ENCODE measurements at places on chromosomes 5 and 9.
A peak's percentile ranks its signal among the peaks of the same experiment; 100 is the strongest.

DNA sequence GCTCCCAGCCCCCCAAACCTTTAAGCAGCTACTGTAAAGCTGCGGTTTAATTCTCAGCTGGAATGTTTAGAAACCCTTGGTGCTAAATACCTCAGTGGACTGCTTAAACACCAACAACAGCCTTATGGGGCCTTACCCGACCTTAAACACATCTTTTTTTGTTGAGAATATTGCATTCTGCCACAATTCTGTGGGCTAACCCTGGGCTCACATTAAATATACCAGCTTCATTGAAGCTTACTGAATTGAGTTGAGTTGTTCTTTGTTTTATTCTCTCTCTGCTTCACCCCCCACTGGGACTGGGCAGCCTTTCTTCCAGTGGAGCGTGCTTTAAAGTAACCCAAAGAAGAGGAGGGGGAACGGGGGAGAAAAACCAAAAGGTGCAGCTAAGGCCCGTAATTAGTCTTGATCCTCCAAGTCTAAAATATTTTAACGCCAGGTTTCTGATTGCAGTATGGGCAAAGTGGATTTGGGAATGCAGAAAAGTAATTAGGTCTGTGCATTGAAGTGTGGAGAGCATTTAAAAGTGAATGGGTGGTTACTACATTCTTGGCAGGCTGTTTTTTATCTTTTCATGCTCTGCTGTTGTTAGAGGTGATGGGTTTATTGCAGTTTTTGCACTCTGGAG, 281.2 kb downstream of the NR2F1-AS1 start:
- no peak for DNase-seq

DNA sequence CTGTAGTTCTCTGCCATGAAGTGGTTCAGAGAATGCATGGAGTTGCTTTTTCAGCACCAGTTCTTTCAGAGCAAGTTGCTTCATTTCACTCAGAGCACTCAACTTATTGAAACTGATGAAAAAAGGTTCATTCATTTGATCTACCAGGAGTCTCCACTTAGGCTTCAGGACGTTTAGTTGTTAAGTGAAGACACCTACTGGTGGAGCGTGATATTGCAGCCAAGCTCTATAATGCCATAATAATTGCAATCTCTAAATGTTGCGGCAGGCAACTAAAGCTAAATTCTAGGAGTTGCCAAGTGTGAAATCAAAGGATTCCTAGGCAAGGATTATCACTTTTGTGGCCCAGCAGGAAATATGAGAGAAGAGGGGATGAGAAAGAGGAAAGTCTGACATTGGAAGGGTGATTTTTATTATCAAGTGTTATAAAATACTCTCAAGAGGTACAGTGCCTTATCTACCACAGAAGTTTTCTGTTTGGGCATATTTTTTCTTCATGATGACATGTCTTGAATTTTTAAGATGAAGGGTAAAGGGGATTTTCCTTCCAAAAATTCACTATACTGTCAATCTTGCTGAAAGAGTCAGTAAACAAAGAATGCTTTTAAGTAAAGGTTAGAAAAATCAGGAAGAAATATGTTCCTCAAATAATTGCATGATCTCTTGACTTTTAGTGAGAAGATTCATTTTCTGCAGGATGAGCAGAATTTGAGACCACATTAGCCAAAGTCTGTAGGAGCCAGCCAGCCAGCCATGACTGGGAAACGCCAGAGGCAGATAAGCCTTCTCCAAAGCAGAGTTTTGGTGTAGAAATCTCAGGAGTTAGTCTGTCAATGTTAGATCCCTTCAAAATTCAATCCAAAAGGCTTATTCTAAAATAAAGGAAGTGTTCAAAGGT, 83.4 kb downstream of the SH3PXD2B start:
- peak; percentile 10 for DNase-seq

DNA sequence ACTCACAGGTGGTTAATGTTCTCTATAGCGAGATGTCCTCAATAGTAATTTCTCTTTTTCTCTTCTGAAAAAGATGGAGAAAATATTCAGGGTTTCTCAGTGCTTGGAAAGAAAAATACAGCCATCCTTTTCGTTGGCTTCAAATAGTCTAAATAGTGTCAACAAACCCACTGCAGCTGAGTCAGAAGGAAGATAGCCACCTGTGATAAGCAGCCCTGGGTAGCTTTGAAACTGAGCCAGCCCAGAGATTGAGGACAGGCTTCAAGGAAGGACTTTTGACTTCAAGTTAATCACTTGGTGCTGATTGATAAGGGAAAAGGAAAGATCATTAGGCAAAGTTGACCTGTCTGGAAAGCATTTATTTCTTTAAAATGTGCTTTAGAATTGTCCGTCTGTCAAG, 78.7 kb upstream of the TYRP1 start:
- no peak for DNase-seq

GRCh38 chr5:67334373-67334772, 137.8 kb upstream of the CD180 start:
- no peak for DNase-seq

DNA sequence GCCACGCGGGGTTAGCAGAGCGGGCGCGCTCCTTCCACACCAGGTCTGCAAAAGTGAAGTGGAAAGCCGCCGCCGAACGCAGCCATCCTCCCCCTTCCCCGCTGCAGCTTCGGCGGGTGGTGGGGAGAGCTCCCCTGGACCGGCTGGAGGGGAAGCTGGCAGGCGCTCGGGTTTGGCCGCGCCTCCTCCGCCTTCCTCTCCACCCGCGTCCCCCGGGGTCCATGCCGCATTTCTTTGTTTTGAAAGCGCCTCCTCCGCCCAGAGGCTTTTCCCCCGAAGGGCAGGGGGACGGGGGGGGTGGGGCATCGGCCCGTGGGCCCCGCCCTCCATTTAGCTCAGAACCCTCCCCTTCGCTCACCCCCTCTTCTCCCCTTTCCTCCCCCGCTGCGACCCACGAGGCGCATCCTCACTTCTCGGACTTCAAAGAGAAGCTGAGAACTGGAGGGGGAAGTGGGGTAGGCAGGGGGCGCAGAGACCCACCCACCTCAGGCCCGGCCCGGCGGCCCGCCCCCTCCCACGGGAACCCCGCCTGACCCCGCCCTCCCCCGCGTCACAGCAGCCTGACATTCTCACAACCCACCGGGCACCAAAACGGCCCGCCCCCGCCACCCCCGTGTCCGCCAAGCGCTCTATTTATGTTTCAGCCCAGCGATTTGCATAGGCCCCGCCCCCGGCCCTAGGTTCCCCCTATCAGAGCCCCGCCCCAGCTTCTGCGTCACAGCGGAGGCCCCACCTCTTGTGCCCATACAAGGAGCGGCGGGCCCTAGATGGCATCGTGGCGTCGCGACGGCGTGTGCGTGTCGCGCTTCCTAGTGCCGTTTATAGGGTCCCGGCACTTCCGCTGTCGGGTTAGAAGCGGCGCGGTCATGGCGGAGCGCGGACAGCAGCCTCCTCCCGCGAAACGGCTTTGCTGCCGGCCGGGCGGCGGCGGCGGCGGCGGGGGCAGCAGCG, at the start of gene ZSWIM6:
ZSWIM6 (plus strand) TSS at position 852 of the 951 bp plus-strand sequence; CDS start at position 867, 15 bp downstream.
- peak; percentile 99 for DNase-seq

GRCh38 chr9:81391457-81391825, 297.9 kb downstream of the TLE1 start:
- DNase-seq = no peak

DNA sequence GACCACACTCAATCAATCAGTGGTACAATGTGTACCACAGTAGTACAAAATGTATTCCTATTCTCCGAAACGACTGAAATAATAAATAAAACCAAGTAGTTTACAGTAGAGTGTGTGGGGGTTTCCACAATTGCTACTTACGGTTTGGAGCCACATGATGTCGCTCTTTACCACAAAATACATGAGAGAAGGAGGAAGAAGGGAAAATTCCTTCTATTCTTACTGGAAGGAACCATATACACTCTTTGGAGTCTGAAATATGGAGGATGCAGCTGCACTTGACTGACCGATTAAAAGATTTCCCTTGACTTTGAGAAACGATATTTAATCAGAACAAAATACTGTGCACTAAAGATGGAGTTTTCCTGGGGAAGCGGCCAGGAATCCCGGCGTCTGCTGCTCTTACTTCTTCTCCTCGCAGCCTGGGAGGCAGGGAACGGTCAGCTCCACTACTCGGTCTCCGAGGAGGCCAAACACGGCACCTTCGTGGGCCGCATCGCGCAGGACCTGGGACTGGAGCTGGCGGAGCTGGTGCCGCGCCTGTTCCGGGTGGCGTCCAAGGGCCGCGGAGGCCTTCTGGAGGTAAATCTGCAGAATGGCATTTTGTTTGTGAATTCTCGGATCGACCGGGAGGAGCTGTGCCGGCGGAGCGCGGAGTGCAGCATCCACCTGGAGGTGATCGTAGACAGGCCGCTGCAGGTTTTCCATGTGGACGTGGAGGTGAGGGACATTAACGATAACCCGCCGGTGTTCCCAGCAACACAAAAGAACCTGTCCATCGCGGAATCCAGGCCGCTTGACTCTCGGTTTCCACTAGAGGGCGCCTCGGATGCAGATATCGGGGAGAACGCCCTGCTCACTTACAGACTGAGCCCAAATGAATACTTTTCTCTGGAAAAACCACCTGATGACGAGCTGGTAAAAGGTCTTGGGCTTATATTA, at the start of gene PCDHA4:
PCDHA4 (plus strand) TSS at position 235 of the 942 bp plus-strand sequence.
- no peak for DNase-seq

- DNase-seq = peak; percentile 44
These were observed at the start of gene SMIM33 for GRCh38 chr5:139470821-139471300. Gene SMIM33 (plus strand): TSS chr5:139471004. CDS start chr5:139471122, 118 bp downstream.

GRCh38 chr5:174559141-174559540, 165.2 kb upstream of the MSX2 start:
- no peak for DNase-seq

DNA sequence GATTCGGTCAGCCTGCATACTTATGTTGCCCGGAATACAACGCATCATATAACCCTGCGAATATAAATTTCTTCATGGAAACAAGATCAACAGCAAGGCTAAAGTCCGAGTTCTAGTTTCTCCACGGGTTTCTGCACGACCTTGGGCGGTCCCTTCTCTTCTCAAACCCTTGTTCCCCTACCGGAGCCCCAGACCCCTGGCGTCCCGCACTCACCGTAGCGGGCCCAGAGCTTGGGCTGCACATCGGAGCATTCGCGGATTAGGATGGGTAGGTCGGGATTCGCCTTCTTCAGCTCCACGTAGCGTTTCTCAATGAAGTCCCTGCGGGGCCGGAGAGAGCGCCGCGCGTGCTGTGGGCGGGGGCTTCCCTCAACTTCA, 399 bp downstream of the NDUFA2 start:
- no peak for DNase-seq

DNA sequence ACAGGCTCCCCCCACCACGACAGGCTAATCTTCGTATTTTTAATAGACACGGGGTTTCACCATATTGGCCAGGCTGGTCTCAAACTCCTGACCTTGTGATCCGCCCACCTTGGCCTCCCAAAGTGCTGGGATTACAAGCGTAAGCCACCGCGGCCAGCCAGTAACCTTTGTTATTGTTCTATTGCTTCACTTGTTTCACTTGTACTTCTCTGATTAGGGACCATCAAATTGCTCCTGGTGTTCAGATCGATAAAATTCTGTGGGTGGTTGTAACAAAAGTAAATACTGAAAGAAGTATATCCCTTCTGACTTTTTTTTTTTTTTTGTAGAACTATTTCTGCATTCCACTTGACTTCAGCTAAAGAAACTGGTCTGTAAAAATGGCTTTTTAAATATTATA, 445.5 kb upstream of the CDH10 start:
- DNase-seq = no peak
